Caudate nucleus (tissue), 63 donors: ENCODE measurements at places on chromosomes 5 and 9.

DNA sequence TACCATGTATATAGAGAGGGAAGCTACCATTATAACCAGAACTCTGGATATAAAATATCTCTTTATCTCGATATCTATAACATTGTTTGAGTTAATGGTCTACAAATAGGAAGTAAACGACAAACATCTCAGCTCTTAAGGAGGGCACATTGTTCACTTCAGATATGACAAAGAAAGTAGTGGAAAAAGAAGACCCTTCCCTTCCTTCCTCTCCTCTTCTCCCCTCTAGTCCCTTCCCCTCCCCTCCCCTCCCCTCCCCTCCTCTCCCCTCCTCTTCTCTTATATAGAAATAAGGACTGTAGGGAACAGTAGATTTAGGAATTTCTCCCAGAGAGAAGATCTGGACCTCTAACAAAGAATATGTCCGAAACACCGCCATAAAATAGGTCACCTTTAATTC is 1731.9 kb upstream of the CDH9 start:
- DNase-seq = no peak

DNA sequence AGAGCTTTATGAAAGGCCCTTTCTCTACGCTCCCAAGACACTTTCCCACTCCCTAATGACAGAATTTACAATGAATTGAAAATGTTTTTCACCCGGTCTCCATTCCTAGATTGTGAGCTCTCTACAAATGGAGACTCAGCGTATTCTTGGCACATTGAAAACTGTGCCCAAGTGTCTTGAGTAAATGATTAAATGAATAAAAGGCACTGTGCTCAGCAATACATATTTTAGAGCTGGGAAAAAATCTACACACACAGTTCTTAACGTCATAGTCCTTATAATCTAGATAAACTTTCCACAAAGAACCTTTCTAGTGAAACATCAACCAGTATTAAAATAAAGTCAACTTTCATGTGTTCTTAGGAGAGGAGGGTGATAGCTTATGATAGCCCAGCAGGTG is 634.0 kb downstream of the RAB3C start:
- no peak for DNase-seq

DNA sequence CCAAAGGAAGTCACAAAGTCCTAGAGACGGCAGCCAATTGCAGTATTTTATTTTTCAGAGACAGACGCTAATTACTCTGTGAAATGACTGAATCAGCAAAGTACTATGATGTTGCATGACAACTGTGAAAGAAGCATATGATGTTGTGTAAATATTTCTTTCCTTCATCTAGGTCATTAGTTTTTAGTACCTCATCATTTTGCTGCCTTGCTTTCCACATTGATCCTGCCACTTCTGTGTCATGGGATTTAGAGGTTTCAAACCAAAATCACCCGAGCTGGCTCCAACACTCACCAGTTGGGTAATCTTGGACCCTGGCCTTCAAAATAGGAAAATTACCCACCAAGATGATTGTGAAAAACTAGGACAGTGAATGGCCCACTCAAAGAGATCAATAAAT is 585.2 kb downstream of the ACTL7B start:
- DNase-seq = no peak

GRCh38 chr5:119470851-119471451 is 18.7 kb downstream of the HSD17B4 start:
- DNase-seq = no peak

DNA sequence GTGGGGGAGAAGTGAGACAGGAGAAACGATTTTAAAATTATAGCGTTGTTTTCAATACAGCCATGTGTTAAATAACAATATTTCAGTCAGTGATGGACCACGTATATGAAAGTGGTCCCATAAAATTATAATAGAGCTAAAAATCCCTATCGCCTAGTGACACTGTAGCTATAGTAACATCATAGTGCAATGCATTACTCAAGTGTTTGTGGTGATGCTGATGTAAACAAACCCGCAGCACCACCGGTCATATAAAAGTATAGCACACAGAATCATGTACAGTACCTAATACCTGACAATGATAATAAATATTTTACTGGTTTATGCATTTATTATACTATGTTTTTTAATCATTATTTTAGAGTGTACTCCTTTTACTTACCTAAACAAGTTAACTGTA is 407.4 kb upstream of the SEMA6A start:
- DNase-seq = no peak

GRCh38 chr5:168291342-168291963 is at the start of gene WWC1:
Gene WWC1 (plus strand): TSS chr5:168291645. CDS start chr5:168292153, 508 bp downstream.
- DNase-seq = peak; percentile 34

GRCh38 chr9:33623658-33624586 is 99.9 kb downstream of the ANKRD18B start:
- peak; percentile 36 for DNase-seq

GRCh38 chr5:168219515-168220410 is 71.7 kb upstream of the WWC1 start:
- no peak for DNase-seq

DNA sequence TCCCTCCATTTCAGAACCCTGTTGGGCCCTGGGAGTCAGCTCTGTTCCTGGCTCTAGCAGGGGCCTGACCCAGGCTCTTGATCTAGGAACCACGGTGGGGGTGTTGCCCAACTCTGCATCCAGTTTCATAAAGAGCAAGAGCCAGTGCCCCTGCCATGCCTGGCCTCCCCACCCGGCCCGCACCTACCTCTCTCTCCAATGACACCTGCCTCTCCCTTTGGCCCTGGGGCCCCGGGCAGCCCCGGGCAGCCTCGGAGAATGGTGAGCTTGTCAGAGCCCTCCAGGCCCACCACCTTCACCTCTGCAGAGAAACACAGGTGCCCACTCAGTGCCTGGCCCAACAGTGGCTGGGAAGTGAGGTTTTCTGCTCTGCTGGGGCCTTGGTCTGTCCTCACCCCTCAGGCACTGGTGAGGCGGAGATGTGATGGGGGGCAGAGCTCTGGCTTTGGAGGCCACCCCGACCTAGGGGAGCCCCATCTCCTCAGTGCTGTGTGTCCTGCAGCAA is 1.5 kb downstream of the FCN1 start:
- no peak for DNase-seq

DNA sequence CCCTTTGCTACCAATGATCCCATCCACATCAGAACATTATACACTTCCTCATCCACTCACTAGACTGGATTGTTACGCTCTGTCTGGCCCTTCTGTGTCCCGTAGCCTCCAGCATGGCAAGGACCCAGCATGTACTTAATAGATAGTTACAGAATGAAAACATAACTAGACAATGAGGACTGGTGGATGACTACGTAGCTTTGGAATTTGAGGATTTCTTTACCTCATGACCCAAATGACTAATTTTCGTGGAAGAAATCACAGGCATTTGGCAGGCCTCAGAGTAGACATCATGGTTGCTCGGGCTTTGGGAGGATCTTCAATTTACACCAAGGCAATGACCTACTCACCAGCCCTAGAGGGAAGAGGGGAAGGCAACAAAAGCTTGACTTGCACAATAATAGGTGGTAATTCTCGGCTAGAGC is 299.8 kb downstream of the TLE1 start:
- DNase-seq = no peak

- DNase-seq = no peak
Measured at GRCh38 chr9:36924071-36924470, 110.0 kb downstream of the PAX5 start.

- no peak for DNase-seq
Measured at GRCh38 chr5:58394339-58394738, 65.5 kb downstream of the PLK2 start.
